ENCODE measurements at places on chromosomes 4 and X.
A peak's percentile ranks its signal among the peaks of the same experiment; 100 is the strongest.

GRCh38 chr4:186137196-186137794 is 32.8 kb downstream of the FAM149A start:
- no peak for DNase-seq

DNA sequence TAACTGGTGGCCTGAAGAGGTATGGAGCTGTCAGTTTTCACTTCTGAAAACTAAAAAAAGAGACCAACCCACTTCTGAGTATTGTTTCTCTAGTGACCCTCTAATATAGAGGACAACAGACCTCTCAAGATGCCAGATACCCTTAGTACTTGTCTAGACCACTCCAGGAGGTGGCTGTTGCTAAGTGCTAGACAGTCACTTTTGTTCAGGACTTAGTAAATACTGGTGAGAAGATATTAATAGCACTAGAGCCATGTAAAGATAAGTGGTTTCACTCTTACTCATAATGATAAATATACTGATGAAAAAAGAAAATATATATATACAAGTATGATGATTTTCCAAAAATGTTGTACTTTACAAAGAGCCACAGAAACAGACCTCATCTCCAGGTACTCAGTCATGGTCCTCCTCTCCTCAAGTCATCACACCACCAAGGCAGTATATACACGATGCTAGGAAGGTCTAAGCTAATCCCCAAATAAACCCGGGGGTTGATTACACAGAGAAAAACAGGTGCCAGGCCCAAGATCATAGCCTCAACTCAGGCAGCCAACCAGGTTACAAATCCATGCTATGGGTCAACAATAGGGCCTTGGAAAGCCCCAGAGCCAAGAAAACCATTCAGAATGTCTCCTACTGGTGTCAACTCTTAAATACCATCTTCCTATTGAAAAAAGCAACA is 66.9 kb downstream of the ARHGEF9 start:
- DNase-seq, result no peak

GRCh38 chr4:59457576-59457975 is 1742.5 kb upstream of the ADGRL3 start:
- no peak for DNase-seq

- no peak for DNase-seq
Observed at GRCh38 chr4:47434931-47435330, 28.6 kb downstream of the COMMD8 start.

DNA sequence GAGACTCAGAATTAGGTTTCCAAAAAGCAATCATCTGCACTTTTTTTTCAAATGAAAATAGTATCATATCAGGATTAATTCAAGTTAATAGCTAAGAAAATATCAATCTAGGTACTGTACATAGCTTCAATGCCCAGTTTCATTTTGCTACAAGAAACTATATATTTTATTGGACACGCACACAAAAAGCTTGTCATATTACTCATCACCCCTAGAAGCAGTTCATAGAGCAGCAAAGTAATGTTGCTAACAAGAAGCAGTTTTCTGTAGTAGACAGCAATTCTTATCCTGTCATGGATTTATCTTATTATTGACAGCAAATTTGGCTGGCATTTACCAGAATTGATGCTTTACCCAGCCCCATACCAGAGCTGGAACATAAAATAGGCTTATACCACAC is 52.3 kb upstream of the LSM6 start:
- DNase-seq, result no peak

DNA sequence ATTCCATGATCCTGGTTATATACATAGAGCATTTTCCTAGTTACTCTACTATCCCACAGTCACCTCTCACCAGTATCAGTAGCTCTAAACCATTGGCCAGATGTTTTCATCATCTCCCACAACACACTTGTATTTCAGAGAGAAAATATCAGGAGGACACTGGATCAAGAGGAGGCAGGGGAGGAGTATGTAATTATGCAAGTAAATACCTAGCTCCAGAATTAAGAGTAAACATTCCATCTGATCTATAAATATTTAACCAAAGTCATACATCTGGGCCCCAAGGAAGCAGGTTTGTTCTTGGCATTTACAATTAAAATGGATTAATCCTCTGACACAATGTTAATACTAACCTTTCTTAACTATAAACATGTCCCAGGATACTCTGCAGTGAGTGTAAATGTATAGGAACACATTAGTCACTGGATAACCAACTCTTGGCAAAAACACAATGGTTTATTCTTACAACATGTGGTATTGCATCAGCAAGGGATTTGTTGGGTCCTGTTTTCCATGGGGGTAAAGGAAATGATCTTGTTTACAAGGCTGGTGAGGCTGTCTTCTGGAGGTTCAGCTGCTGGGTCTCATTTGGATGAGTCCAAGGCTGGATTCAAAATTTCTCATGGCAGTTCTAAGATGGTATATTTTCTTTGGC is 170.1 kb downstream of the ATG4A start:
- DNase-seq, result no peak

- no peak for DNase-seq
Observed at GRCh38 chr4:2948895-2949781, 14.1 kb downstream of the NOP14 start.

GRCh38 chr4:38803833-38804653 is 548 bp downstream of the TLR1 start:
- no peak for DNase-seq

DNA sequence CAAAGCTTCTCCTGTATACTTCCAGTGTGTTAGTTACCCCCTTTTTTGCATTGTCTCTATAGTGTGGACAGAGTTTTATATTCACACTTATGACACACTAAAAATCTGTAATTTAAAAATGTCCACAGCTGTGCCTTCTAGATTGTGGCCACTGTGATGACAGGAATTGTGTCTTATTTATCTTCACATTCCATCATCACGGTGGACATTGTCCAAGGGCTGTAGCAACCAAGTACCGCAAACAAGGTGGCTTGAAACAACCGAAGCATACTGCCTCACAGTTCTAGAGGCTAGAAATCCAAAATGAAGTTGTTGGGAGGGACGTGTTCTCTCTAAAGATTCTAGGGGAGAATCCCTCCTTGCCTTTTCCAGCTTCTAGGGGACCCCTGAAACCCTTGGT is 32.3 kb downstream of the CHRNA9 start:
- DNase-seq, result no peak

- DNase-seq, result no peak
Observed at GRCh38 chrX:47502316-47503125, 19.5 kb upstream of the ZNF41 start.

GRCh38 chr4:30721185-30722091 is 1.3 kb downstream of the PCDH7 start:
- DNase-seq, result no peak

DNA sequence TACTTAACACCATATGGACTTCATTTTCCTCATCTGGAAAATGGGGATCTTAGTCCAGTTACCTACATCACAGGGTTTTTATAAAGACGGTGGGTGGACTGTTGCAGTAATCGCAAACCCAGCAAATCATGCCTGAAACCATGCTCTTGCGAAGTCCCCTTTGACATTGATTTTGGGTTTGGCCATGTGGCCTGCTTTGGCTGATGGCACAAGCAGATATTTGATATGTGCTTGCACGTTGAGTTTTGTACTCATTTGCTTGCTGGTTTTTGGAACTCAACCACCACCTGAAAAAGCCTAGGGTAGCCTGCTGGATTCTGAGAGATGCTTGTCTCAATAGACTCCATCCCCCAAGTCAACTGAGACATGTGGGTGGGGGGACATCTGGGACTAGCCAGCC is 14.4 kb upstream of the KLHL2 start:
- no peak for DNase-seq

DNA sequence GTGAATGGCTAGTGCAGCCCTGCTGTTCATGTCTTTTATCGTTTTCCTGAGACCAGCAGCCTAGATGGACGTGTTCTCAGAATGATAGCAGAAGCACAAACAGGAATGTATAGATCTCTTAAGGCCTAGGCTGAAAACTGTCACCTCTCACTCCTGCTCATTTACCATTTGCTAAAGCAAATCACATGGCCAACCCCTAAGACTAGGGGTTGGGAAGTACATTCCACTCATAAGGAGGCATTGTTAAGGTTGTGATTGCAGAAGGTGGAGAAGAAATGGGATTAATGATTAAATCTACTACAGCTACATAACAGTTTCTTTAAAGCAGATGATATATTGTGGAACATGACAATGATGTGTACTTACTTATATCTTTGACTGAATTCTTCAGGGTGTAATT is 536.8 kb upstream of the FTHL17 start:
- no peak for DNase-seq

GRCh38 chr4:90215286-90215685 is 88.1 kb downstream of the CCSER1 start:
- DNase-seq, result no peak

DNA sequence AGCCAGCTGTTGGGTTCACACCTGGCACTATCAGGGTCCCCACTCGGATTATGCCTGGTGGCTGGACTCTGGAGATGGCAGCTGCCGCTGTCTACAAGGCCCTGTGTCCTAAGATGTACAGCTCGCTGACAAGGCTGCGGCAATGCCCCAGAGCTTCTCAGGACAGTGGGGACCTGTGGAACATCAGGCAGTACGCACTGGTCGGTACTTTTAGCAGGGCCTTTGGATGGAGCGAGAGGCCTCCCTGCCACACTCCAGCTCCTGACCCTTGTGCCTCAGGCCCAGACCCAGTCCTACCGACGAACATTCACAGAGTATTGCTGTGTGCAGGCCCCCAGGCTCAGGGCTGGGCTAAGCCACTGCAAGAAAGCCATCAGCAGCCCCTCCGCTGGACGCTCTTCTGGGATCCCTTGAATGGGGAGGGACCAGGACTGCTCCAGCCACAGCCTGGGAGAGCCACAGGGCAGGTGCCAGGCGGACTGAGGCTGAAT is 45.7 kb upstream of the HMX1 start:
- DNase-seq, result no peak

GRCh38 chr4:42865572-42866189 is 26.8 kb upstream of the GRXCR1 start:
- peak; percentile 28 for DNase-seq

- DNase-seq, result no peak
Observed at GRCh38 chr4:78788007-78788889, 12.1 kb downstream of the BMP2K start.

DNA sequence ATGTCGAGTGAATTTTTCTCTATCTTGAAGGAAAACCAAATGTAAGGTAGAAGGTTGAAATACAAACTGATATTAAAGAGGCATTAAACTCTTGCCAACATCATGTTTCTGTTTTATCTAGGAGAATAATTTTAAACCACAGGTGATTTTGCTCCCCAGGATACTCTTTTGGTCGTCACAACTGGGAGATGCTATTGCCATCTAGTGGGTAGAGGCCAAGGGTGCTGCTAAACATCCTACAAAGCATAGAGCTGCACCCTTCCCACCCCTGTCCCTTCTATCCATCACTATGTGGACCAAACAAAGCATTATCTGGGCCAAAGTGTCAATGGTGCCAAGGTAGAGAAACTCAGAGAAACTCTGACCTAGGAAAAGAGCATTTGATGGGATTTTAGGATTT is 154.6 kb upstream of the MAGEB2 start:
- no peak for DNase-seq
